Stimulated activated CD8-positive, alpha-beta memory T cell treated with anti-CD3 and anti-CD28 coated beads, Interleukin-2, amount 100 ng/mL, for 1 hour (primary cell): ENCODE measurements at places on chromosomes 7 and 10.

GRCh38 chr7:66145400-66146104 lies 30.9 kb downstream of the CRCP start:
- DNase-seq, result no peak

DNA sequence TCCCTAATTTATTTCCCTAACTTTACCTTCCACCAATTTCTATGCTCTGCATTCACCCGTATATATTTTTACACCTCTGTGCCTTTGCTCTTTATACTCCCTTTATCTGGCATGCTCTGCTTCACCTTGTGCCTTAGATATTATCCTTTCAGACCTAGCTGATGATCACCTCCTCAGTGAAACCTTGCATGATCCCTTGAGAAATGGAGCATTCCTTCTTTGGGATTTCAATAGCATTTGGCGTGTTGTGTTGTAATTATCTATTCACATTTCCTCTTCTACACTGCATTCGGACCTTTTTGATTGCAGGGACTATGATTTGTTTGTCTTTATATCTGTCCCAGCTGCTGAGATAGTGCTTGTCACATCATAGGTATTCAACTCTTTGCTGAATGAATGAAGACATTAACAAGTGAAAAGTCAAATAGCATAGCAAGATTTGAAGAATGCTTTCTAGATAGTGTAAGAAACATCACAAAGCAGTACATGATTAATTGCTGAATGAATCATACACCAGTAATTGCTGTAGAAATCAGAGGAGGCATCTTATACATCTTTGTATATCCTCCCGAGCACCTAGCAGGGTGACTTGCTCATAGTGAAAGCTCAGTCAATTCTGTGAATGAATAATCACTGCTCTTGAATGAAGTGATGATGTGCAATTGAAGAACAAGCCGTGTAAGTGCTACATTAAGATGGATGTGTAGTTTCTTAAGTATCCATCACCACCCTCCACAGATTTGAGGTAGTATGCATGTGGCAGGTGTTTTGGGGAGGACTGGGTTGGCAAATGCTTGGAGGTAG lies 2.0 kb upstream of the TM9SF3 start:
- no peak for DNase-seq

- no peak for DNase-seq
Measured at GRCh38 chr7:7869036-7869435, 99.6 kb upstream of the GLCCI1 start.

DNA sequence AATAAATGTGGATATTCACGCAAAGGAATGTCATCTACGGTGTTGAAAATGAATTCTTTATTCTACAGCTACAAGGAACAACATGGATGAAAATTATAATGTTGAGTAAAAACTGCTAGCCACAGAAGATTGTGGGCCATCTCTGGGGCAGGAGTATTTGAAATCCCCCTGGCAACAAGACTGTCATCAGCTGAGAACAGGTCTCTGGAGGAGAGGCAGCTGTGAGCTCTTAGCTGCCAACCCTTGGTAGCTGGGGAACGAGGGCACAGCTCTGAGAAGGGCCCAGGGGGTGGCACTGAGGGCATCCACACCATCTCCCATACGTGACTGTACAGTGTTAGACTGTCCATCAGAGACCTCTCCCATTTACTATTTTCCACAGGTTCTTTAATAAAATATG lies 340.1 kb upstream of the MGMT start:
- DNase-seq, result no peak

DNA sequence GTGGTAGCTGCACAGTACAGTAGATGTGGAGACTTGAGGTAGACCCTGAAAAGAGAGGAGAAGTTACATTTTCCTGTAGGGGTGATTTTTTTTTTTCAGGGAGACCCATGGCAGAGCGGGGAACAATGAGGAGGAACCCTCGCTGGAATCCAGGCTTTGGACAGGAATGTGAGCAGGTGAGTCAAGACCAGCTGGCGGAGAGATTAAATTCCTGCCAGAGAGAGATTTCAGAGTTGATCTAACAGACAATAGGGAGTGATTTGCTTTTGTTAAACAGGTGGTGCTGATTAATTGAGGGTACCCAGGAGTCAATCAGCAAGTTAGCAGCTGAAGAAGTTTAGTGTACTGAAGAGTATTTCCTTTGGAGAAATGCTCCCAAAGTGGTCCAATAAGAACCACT lies 41.6 kb upstream of the MINDY3 start:
- DNase-seq, result no peak

GRCh38 chr10:62514079-62514693 lies 140.0 kb downstream of the ZNF365 start:
- no peak for DNase-seq
